ENCODE measurements at places on chromosomes 6 and 20. TPM values are rescaled to one million over a fixed set of nuclear protein-coding genes. Genes with fewer than 3 reads are reported as not detected.

Gene CPXM1
- total RNA-seq: not detected

GRCh38 chr6:95387845-95388244 is 189.5 kb upstream of the MANEA start:
- no peak overlapping the region for H3K4me3 ChIP-seq
- no peak overlapping the region for H3K27ac ChIP-seq
- H3K27me3 ChIP-seq: no peaks in the 10 kb centered on the region
- H3K36me3 ChIP-seq: no peaks in the 10 kb centered on the region
- no peak for DNase-seq

DNA sequence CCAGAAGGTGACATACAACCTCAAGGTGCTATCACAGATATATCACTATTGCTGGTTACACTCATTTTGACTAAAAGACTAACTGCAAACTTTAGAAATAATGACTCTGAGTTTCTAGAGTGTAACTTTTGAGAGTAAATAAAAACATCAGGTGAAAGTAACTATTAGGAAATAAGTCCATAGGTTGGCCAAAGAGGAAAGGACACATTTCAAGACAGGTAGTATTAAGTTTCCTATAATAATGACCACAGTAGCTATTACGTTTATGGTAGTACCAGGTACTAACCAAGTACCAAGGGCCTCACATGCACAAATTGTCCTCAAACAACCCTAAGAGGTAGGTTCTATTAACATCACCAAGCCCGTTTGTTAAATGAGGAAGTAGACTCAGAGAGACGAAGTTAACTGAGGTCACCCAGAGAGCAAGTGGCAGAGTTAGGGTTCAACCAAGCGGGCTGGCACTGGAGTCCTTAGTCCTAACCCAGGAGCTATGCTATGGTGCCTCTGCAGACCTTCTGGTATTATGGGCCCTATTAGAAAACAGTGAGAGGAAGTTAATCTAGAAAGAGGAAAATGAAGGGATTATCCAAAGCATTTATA is 36.8 kb downstream of the HEBP2 start:
- H3K36me3 ChIP-seq: no peaks in the 10 kb centered on the region
- no peaks in the 10 kb centered on the region for H3K4me1 ChIP-seq
- H3K4me3 ChIP-seq: no peak overlapping the region
- DNase-seq: no peak
- no peak overlapping the region for H3K27ac ChIP-seq

DNA sequence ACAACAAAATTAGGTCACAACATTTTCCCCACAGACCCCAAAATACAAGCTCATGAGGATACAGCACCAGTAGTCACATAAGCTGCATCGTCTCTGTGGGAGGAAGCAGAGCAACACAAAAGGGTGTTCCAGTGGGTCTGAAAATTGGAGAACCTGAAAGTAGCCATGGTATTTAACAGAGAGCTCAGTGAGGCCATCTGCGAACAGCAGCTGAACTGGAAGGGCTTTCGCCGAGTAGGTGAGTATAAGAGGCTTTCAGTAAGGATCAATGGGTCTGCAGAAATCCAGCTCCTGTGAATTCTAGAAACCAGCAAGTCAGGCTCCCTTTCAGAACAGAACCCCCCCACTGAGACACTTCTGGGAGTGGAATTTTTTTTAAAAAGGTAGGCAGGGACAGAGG is 120.0 kb upstream of the RREB1 start:
- no peak for DNase-seq
- H3K27me3 ChIP-seq: peaks cover 4% of the 10 kb centered on the region
- H3K4me1 ChIP-seq: no peaks in the 10 kb centered on the region
- peak overlapping the region; percentile 55 for H3K4me3 ChIP-seq

- peak overlapping the region; percentile 95 for H3K27ac ChIP-seq
- DNase-seq: peak; percentile 43
- no peak overlapping the region for H3K4me3 ChIP-seq
- peaks cover 34% of the 10 kb centered on the region for H3K36me3 ChIP-seq
- no peaks in the 10 kb centered on the region for H3K27me3 ChIP-seq
Measured at GRCh38 chr20:19995220-19995863, 21.8 kb upstream of the NAA20 start.

DNA sequence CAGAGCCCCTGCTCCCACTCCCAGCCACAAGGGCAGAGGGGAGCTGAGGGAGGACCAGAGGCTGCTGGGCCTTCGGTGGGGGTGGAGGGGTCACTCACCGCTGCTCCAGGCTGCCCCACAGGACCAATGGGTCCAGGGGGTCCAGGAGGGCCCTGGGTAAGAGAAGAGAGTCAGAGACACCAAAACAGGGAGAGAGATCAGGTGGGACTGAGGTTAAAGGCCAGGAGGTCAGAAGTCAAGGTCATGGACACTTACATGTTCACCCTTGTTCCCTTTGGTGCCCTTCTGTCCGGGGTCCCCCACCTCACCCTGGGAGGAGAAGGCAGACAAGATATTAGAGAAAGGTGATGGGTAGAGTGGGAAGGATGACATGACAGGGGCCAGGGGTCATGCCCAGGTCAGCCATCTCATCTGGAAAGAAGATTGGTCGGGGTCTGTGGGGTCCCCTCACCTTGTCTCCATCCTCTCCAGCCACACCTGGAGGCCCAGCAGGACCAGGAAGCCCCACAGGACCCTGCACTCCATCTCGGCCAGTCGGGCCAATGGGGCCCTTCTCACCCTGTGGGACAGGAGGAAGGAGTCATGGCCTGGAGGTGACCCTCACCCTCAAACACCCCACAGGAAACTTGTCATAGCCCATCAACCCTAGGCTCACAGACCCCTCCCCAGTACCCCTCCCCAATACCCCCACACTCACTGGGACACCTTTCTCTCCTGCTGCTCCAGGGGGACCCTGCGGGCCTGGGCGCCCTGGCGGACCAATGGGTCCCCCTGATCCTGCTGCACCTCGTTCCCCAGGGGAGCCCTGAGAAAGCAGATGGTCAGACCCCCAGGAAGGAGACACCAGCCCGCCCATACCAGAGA is 21.0 kb downstream of the COL11A2 start:
- H3K36me3 ChIP-seq: no peaks in the 10 kb centered on the region
- no peaks in the 10 kb centered on the region for H3K4me1 ChIP-seq
- H3K27me3 ChIP-seq: peaks cover 29% of the 10 kb centered on the region
- H3K27ac ChIP-seq: no peak overlapping the region
- no peak for DNase-seq
- no peak overlapping the region for H3K4me3 ChIP-seq

Gene WFDC2
- total RNA-seq: not detected

DNA sequence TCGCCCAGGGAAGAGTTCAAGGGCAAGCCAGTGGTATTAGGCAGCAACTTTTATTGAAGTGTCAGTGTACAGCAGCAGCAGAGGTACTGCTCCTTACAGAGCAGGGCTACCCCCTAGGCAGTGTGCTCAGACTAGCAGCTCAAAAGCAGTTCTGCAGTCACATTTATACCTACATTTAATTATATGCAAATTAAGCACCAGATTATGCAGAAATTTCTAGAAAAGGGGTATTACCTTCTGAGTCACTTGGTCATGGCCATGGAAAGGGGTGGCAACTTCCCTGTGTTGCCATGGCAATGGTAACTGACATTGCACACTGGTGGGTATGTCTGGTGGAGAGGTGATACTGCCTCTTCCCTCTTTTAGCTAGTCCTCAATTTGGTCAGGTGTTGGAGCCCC is 2.1 kb upstream of the ZKSCAN4 start:
- H3K4me1 ChIP-seq: peaks cover 25% of the 10 kb centered on the region
- no peak for DNase-seq
- no peaks in the 10 kb centered on the region for H3K27me3 ChIP-seq
- H3K27ac ChIP-seq: no peak overlapping the region
- H3K36me3 ChIP-seq: peaks cover 5% of the 10 kb centered on the region
- H3K4me3 ChIP-seq: no peak overlapping the region

- no peak overlapping the region for H3K4me3 ChIP-seq
- H3K27ac ChIP-seq: no peak overlapping the region
- no peak for DNase-seq
- peaks cover 6% of the 10 kb centered on the region for H3K4me1 ChIP-seq
Measured at GRCh38 chr20:62762376-62762775, 33.9 kb upstream of the MRGBP start.

GRCh38 chr6:132143258-132143657 is 192.1 kb upstream of the CCN2 start:
- DNase-seq: no peak
- 0 out of 2 replicates have a peak, but pooled peaks cover 8% of the 10 kb centered on the region for H3K36me3 ChIP-seq
- H3K27me3 ChIP-seq: no peaks in the 10 kb centered on the region
- H3K4me3 ChIP-seq: no peak overlapping the region

DNA sequence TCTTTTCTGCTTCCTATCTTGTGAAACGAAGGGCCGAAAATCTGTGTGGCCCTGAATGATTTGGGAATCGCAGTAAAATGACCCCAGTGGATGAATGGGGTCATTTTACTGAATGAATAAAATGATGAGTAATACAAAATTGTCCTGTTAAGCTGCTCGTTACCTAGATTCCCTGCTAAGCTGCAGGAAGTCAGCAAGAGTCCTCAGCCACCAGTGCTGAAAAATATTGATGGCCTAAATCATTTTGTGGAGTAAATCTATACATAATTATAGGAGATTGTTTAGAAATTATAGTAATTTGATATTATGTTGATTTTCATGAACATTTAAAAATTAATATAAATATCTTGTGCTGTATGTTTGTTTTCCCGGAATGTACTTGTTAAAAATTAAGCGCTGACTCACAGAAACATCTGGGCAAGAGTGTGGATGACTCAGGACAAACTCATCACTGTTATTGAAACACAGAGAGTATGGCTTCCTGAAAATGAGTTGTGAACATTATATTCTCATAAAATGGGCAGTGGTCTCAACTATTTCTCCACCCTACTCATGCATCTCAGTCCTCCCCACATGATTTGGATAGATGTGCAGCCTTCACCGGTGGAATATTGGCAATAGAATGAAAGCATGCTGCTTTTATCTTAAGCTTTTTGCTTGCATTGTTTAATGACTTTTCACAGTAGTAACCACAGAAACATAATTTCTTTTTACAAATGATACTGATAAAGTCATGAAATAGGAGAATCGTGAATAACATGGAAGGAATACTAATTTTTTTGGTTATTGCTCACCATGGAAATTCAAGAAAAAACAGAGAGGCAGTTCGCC is 36.2 kb upstream of the RGS17 start:
- peak; percentile 76 for DNase-seq
- peaks cover 39% of the 10 kb centered on the region for H3K4me1 ChIP-seq
- peaks cover 6% of the 10 kb centered on the region for H3K36me3 ChIP-seq
- H3K4me3 ChIP-seq: peak overlapping the region; percentile 61
- peak overlapping the region; percentile 91 for H3K27ac ChIP-seq

Gene TAAR6
- not detected for total RNA-seq

- peaks cover 22% of the 10 kb centered on the region for H3K4me1 ChIP-seq
- no peak overlapping the region for H3K27ac ChIP-seq
- H3K36me3 ChIP-seq: peaks cover 19% of the 10 kb centered on the region
- H3K4me3 ChIP-seq: no peak overlapping the region
Measured at GRCh38 chr6:87628424-87628823, 38.5 kb downstream of the ORC3 start.

DNA sequence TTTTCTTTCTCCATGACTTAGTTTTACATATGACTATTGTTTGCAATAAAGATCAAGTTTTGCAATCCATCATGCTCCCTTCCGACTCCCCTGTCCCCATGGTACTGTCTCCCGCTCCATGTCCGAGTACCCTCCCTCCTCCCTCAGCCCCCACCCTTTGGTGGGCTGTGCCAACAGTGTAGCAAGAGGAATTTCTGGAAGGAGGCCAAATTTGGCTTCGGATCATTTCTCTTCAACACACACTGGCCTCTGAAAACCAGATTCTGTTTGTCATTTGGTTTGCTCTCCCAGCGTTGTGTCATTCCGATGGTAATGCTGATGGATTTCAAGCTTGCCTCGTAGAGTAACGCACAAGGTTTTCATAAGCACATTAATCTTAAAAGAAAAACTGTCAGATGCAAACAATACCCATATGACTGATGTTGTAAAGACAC is 22.9 kb upstream of the PAX1 start:
- no peak overlapping the region for H3K27ac ChIP-seq
- H3K27me3 ChIP-seq: no peaks in the 10 kb centered on the region
- no peak overlapping the region for H3K4me3 ChIP-seq
- H3K4me1 ChIP-seq: no peaks in the 10 kb centered on the region

GRCh38 chr6:84390334-84390733 is 162.9 kb upstream of the CEP162 start:
- no peaks in the 10 kb centered on the region for H3K36me3 ChIP-seq
- DNase-seq: no peak
- no peak overlapping the region for H3K27ac ChIP-seq
- H3K4me1 ChIP-seq: no peaks in the 10 kb centered on the region
- H3K27me3 ChIP-seq: peaks cover under 1% of the 10 kb centered on the region
- no peak overlapping the region for H3K4me3 ChIP-seq

Gene OXT
- not detected for total RNA-seq

Gene SYCP2L
- total RNA-seq: not detected

Gene MUC22
- not detected for total RNA-seq

DNA sequence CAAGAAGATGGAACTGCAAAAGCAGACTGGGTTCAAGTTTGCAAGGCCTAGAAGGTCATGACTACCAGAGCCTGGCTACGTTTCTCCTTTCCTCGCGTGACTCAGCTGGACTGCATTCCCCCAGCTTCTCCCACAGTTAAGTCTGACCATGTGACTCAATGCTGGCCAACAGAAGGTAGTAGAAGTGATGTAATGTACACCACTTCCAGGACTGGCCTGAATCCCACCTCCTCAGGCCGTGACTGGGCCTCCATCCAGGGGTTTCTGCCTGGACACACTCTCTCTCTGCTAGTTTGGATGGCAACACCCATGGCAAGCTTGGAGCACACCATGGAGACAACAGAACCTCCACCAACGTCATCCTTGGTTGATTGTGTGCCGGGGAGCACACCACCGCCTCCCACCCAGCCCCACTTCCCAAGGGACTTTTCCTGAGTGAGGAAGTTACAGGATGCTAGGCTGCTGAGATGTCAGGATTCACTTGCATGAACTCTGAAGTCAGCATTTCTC is 112.0 kb upstream of the CDYL start:
- peak overlapping the region; percentile 27 for H3K27ac ChIP-seq
- H3K27me3 ChIP-seq: no peaks in the 10 kb centered on the region
- peaks cover 56% of the 10 kb centered on the region for H3K4me1 ChIP-seq
- peak; percentile 73 for DNase-seq
- 0 out of 2 replicates have a peak, but pooled peaks cover 4% of the 10 kb centered on the region for H3K36me3 ChIP-seq

DNA sequence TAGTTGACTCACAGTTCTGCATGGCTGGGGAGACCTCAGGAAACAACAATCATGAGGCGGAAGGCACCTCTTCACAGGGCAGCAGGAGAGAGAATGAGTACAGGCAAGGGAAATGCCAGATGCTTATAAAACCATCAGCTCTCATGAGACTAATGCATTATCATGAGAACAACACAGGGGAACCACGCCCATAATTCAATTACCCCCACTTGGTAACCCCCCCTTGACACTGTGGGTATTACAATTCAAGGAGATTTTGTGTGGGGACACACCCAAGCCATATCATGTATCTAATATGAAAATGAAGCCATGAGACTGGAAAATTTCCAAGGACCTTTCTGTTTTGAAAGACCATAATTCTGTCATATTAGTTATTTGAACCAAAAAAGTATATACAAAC is 342.4 kb upstream of the PLCB4 start:
- H3K4me3 ChIP-seq: no peak overlapping the region
- no peak for DNase-seq
- peaks cover 37% of the 10 kb centered on the region for H3K4me1 ChIP-seq
- no peak overlapping the region for H3K27ac ChIP-seq
- no peaks in the 10 kb centered on the region for H3K36me3 ChIP-seq
- no peaks in the 10 kb centered on the region for H3K27me3 ChIP-seq

- H3K27ac ChIP-seq: no peak overlapping the region
- no peak overlapping the region for H3K4me3 ChIP-seq
- H3K36me3 ChIP-seq: no peaks in the 10 kb centered on the region
- DNase-seq: peak; percentile 28
Measured at GRCh38 chr6:170224694-170225660, 65.9 kb downstream of the DLL1 start.
